Activated CD4-positive, alpha-beta T cell treated with anti-CD3 and anti-CD28 coated beads, Interleukin-2, amount 50 U/mL, for 16 hours (primary cell): ENCODE measurements at places on chromosomes 7 and 10.

DNA sequence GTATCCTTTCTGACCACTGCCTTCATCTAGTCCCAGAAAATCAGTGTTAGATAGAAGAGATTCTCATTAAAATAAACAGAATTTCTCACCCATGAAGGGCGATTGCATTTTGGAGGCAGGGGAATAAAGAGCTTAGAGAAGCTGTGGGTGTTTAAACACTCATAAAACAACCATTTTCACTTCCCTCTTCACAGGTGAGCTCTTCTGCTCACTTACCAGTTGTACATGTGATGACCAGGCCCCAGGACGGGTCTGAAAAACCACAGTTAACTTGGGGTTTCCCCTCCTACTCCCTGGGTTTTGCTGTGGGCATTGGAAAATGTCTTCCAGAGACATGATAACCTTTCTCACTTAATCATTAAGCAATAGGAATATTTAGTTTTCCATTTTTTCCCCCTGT, 411.6 kb upstream of the DPP6 start:
- no peak for DNase-seq

DNA sequence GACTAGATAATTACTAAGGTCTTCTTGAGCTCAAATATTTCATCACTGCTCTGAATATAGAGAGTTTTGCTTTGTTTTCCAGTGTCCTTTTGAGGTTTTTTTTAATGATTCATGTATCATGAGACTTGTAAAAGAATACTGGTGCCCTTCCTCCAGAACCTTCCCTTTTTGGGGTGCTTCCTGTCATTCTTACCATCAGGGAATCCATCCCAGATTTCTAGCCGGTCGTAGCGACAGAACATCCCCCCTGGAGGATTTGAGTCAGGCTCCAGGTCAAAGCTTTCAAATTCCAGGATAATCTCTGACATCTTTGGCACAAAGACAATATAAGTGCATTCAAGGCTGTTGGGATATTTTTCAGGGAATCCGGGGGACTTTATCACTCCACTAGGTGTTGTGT, 71.0 kb downstream of the NRP1 start:
- no peak for DNase-seq

DNA sequence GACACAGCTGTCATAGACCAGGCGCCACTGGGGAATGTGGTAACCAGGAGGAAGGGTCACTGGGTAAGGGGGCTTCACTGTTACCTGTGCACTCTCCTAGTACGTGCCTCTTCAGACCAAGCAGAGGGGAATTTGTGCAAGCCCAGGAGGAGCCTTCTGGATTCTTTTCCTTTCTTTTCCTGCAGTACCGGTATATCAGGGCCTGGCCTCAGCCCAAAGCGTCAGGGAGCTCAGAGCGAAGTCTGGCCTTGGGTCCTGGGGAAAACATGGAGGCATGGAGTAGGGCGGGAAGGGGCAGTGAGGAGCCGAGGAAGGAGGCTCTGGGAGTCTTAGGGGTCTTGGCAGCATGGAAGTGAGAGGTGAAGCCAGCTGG, 133.6 kb upstream of the GDF10 start:
- no peak for DNase-seq

GRCh38 chr10:128843972-128844371, 623.1 kb upstream of the MGMT start:
- DNase-seq = no peak

GRCh38 chr7:128135515-128136214, 104.4 kb upstream of the LRRC4 start:
- DNase-seq = peak; percentile 60

- no peak for DNase-seq
Observed at GRCh38 chr10:116418389-116418788, 9.3 kb upstream of the PNLIPRP3 start.

GRCh38 chr7:116754186-116754585, 82.2 kb downstream of the MET start:
- DNase-seq = no peak

DNA sequence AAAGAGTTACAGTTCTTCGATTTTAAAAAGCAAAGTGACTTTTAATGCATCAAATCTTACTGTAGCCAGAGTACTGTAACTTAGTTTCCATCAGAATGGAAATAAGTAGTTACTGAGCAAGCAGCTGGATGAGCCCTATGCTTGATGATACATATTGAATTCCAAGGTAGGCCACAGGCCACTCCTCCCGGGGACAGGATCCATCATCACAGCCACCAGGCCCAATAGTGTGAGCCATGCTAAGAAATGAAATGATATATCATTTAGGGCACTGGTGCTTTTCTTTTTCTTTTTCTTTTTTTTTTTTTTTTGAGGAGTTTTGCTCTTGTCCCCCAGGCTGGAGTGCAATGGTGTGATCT, 42.9 kb upstream of the TOMM7 start:
- no peak for DNase-seq

DNA sequence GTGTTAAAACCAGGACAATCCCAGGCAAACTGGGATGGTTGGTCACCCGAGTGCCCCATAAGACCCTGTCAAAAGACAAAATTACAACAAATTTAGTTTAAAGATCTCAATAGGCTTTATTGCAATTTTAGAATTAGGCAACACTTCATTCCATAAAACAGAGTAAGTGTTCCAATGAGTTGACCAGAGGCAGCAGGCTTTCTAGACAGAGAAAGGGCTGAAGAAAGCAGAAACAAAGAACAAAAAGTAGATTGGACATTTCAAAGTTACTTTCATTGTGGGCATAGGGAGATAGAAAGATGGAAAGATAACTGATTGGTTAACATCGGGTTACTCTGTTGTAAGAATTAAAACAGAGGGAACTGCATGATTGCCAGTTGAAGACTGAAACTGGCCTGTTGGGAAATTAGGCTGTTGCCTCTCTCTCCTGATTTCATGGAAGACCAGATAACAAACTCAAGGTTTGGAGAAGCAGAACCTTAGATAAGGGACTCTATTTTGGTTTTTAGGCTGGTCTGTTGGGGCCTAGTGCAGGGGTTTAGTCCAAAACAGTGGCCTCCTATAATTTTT, 36.3 kb downstream of the ENTPD1 start:
- DNase-seq = no peak

- no peak for DNase-seq
Observed at GRCh38 chr10:47238331-47239095, 61.5 kb upstream of the GDF10 start.

DNA sequence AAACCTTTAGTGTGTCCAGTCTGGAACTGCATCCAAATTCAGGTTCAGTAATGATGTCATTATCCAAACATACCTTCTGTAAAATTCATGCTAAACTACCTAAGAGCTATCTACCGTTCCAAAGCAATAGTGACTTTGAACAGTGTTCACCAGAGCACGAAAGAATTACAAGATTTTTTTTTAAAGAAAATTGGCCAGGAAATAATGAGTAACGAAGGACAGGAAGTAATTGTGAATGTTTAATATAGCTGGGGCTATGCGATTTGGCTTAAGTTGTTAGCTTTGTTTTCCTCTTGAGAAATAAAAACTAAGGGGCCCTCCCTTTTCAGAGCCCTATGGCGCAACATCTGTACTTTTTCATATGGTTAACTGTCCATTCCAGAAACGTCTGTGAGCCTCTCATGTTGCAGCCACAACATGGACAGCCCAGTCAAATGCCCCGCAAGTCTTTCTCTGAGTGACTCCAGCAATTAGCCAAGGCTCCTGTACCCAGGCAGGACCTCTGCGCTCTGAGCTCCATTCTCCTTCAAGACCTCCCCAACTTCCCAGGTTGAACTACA, 694 bp upstream of the FAS start:
- no peak for DNase-seq

DNA sequence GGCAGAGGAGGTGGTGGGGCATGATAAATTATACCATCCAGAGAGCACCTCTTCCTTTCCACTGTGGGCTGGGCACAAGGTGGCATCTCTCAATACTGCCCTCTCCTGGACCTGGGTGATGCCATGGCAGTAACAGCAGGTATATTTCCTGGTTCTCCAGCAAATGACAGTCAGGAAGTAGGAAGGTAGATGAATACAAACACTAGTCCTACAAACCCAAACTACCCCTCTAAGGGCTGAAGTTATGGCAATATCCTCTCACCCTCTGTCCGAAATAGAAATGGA, 1004.9 kb downstream of the KCNMA1 start:
- peak; percentile 5 for DNase-seq

DNA sequence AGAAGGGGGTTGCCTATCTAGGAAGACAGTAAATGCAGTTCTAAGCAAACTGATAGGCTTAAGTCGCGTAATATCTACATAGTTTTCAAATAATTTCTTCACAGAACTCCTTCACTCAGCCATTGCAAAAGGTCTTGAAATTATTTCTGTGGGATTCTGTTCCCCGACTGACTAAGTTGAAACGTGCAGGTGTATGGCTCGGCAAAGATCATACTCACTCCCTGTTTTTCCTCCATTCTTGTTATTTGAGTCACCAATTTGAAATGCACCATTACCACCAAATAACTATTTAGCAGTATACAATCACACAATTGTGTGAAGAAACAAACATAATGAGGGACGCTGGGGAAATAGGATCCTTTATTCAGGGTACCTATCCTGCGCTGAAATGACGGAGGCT, 771.1 kb downstream of the GATA3 start:
- DNase-seq = no peak

DNA sequence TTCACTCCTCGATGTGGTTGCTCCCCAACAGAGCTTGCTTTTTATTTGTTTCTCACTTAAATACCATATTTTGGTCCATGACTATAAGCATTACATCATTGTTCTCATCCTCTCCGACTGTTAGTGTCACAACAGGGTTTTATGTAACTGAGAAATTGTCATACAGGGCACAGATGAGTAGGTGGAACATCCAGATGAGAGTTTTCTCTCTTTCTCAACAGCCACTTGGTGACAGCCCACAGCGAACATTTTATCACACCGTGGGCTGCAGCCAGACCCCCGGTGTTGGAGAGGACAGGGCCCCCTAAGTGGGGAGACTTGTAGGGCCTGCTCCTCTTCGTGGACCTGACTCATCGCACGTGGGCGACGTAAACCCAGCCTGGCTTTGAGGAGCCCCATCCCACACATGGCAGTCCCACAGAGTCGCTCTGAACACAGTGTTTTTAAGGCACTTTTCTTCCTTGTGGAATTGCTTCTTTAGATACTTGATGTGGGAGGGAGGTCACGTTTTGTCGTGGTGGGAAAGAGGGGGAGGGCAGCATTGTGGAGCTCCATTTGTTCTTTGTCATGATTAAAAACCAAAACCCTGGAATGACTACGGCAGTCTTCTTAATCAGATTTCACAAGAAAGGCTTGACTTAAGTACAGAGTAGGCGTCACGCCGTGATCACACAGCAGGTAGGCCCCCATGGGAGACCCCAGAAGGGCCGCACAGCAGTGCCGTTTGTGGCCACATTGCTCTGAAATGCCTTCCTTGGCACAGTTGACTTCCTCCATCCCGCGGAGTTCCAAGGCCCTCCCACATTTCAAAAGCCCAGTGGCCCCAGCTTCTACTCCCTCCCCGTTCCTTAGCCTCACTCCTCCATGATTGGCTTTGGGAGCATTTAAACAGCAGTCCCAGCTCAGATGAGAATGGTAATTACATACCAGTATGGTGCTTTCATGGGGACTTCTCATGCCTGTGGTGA, 220.6 kb downstream of the CCDC3 start:
- peak; percentile 28 for DNase-seq

DNA sequence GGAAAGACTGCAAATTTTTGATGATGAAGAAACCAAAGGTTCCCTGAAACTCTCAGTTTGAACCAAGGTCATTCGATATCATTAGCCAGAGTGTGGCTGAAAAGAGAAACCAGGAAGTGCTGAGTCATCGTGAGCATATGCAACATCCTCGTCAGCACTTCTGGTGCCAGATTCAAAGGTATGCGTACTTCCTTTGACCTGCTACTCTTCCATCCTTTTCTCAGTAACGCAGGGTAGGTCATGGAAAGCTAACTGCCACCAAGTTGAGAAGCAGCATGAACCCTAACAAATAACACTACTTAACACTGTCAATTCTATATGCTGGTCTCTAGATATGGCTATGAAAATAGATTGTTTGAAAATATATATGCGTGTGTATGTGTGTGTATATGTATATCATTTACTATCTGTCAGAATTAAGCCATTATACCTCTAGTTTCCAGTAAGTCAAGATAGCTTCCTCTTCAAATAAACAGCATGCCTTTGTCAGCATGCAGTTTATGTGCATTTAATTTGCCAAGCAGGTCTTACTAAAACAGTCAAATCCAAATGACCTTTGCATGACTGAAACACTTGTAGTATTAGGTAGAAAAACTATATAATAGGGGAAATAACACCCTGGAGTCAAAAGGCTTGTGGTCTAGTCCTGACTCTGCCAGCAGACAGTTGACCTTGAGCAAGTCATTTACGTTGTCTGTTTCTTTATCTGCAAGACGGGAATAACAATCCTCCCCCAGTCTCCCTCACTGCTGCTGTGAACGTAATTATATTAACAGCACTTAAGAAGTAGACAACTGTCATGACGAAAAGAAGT, 26.4 kb downstream of the CDK6 start:
- DNase-seq = peak; percentile 94

- DNase-seq = no peak
Observed at GRCh38 chr10:53298443-53298842, 525.9 kb upstream of the MBL2 start.

DNA sequence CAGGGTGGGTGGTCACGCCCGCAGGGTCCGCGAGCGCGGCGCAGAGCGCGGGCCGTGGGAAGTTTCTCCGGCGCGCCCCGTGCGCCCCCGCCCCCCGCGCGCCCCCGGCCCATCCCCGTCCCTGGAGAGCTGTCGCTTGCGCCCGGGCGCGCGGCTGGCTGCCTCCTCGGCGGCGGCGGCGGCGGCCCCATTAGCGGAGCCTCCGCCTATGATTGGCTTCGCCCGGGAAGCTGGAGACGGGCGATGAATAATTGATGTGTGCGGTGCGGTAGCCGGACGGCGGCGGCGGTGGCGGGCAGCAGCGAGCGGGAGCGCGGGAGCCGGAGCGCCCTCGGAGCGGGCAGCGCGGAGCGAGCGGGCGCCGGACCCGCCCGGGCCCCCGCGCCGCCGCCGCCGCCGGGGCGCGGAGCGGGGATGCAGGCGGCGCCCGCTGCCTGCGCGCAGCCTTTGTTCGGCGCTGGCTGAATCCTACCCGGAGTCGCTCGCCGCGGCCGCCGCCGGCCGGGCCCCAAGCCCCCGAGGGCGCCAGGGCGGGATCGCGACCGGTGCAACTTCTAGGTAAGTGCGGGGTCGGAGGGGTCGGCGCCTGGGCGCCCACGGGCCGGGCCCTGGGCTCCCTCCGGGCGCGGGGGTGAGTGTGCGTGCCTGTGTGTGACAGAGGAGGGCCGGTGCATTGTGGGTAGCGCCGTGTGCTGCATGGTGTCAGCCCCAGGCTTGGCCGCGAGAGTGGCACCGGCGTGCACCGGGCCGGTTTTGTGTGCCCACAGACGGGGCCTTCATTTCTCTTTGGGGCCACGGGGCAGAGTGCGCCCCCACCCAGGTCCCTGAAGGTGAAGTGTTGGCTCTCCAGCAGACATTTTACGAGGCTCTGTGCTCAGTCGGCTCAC, 103.8 kb upstream of the PPIF start:
- peak; percentile 81 for DNase-seq

- peak; percentile 44 for DNase-seq
Observed at GRCh38 chr10:114605155-114605797, 52.8 kb downstream of the ABLIM1 start.

DNA sequence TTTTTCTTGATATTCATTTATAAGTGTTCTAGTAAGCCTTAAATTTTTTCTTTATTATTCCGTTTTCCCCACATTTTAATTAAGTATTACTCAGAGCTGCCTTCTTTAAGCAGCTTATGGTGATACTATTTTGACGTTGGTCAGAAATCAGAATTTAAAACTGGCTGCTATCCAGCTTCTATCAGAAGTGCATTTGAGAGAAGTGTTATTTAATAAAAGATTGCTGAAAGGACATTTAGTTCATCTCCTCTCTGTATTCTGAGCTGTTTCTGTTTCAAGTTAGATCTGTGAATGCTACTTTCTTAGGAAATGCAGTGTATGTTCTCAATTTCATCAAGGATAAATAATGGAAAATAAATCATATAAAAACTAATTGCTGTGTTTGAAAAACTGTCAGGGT, 17.4 kb downstream of the KLHL7 start:
- DNase-seq = no peak
